ENCODE measurements at places on chromosomes 6 and 20.

GRCh38 chr6:16805243-16805950, 44.1 kb upstream of the ATXN1 start:
- no peak for DNase-seq

DNA sequence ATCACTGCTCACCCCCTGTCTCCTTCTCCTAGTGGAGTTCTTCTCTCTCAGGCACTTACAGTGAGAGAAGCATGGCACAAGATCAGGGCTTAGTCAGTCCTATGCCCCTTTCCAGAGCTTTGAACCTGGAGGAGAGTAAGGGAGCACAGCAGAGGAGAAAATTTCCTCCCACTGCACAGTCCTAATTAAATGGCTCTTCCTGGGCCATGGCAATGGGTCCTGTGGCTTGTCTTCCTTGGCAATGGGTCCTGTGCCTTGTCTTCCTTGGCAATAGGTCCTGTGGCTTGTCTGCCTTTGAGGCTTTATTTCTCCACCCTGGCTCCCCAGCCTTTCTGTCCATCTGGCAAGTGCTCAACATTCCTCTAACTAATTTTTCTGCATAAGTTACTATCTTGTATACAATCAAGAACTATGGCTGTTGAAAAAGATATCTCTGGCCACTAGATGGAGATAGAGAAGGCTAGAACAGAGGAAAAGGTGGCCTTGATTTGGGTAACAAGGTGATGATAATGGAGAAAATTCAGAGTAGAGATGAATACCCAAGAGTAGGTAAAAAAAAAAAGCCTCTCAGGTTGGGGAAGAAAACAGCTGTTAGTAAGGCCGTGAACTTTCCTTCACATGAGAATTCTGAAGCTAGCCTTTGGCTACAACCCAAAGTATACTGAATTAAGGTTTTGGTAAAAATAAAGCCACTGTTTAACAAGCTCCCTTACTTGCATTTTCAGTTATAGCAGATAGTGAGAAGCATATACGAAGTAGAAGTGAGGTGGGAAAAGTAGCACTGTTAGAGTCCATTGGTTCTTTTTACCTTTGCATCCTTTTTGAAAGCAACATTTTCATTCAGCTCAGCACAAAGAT, 504.9 kb downstream of the DOK5 start:
- no peak for DNase-seq

- DNase-seq: no peak
Measured at GRCh38 chr6:133841176-133841575, 47.7 kb upstream of the TCF21 start.

- no peak for DNase-seq
Measured at GRCh38 chr6:18102783-18103509, 19.5 kb downstream of the NHLRC1 start.

DNA sequence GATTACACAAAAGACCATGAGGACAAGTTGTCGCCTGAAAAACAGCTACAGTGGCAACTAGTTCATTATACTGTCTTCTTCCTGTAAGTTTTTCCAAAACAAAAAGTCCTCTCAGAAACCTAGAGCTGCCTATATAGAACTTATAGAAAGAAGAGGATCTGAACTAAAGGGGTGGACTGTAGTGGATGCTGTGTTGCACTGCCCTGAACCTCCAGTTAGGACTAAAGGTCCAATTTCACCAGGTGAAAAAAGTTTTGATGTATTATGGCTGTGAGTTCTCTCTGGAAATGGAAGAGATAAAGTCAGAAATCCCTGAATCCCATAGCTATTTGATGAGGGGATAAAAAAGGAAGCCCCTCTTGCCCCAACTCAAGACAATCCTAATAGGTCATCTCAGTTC, 56.6 kb upstream of the TSHZ2 start:
- no peak for DNase-seq

DNA sequence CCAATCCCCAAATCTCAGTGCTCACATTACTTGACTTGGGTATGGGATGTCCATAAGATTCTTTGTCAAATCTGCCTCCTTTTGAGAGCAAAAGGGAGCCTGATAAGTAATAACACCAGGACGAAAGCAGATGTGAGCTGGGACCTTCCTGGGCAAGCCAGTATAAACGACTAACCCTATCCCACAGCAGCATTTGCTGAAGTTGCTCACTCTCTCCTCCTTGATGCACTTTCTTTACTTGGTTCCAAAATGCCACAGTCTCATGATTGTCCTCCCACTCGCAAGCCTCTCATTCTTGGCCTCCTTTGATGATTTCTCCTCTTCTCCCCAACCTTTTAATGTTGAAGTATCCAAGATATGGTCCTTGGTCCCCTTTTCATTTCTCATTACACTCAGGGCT, 44.7 kb upstream of the TAGAP start:
- DNase-seq: no peak

DNA sequence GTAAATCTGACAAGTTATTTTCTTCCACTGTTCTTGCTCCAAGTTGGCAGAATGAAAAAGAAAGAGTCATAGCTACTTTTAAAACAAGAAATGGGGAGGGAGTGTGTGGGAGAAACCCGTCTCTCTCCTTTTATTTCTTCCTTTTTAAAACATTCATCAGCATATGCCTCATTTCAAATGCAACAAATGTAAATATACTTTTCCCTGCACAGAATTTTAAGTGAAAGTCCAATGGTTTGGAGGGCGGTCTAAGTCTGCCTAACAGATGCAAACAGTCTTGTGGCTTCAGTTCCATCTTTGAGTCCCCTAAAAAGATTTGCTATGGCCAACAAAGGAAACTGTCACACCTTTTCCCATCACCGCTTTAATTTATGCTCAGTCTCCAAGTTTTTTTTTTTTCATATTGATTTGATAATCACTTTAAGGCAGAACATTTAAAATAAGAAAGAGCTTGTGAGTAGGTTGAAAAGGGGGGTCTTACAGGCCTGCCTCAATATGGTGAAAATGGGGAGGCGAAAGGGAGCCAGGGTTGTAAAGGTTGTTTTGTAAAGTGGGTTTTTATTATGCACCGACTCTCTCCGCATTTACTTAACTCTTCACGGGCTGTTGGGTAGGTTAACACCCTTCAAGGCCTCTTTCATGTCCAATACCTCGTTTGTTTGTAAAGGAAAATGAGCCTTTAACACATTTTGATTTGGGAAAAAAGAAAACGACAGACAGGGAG, 4.6 kb downstream of the TFAP2D start:
- DNase-seq: no peak

DNA sequence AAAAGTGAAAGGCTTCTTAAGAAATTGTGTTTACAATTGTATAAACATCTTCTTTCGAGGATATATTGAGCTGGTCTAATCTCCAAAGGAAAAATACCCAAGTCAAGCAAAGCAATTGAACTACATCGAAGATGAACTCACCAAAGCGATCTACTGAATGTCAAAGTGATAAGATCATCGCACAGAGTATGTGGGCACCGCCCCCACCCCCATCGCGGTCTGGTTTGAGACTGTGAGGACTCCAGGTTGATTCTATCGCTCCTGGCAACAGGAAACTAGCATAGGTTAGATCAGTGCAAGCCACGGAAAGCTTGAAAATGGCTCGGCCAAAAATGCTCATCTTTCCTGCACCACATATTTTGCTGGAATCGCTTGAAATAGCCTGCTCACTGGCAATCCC, 133.2 kb upstream of the RPS6KA2 start:
- DNase-seq: no peak

DNA sequence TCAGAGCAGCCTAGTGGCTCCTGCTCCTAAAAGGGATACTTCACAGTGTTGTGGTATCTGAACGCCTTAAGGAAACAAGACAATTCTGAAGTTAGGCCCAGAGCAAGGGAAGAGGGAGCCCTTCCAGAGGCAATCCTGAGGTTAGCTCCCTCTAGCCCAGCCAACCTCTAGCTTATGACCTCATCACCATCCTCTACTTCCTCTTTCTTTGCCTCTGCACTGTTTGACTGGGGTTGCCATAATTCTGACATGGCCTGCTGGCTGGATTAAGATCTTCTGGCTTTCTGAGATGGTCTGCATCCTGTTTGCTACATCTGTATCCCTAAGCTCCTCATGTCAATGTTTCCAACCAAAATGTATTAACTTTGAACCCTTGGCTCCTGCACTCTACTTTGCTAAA, 23.3 kb upstream of the BMP2 start:
- no peak for DNase-seq

DNA sequence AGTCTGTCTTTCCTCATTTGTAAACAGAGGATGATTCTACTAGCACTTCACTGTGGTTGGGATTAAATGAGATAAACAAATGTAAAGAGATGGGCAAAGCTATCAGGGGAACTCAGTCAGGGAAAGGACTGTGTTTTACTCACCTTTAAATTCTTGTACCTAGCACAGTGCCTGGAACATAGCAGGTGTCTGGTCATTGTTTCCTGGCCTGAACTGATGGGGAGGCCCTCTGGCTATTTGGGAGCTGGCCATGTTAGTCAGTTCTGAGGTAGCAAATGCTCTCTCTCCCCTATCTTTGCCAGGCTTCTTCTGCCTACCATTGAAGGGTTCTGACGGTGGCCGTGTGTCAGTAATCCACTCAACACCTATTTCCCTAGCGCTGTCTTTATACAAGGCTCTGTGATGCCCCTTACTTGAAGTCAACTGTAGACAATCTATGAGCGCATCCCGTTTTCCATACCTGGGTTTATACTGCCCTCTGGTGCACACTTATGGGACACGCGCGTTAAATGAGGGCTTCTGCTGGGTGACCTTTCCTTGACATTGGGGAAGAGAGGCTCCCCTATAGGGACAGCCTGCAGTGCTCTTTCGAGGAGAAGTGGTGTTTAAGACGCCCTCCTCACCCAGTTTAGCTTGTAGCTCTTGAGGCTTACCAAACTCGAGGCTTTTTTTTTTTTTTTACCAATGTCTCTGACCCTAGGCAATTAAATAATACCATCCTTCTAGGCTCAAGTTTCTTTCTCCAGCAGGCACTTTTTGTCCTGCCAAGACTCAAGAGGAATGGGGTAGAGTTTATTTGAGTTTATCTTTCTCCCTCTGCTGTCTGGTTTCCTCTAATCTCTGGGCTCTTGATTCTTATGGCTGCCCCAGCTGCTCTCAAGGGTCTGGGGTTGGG, 4.0 kb upstream of the SPATS1 start:
- peak; percentile 57 for DNase-seq

DNA sequence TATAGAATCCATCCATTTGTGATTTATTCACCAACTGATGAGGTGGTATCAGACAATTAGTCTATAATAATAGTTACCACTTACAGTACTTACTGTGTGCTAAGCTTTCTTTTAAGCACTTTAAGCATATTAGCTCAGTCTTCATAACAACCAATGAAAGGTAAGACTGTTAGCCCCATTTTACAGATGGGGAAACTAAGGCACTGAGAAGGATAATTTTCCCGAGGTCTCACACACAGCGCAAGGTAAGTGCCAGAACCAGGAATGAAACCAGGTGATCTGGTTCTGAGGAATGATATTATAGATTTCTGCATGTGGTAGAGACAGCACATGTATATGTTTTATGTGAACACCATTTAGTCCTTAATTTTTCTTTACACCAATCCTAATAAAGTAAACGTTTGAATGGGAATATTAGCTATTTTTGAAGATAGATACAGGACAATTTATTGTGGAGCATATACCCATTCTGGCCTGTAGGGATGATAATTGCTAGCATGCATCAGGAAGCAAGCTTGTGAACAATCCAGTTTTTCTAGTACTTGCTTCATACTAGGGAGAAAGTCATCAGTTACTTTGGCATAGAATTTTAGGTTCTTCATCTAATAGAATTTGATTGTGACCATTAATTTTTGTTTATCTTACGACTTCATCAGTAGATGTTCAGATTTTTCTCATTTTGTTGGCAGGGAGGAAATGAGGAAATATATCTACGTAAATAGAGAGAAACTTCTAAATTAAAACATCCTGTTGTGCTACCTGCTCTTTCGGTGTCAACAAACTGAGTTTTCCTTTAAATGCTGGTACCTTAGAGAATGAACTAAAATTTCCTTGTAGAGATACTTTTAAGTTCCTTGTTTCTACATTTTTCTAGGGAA, 3.0 kb downstream of the YWHAB start:
- no peak for DNase-seq

DNA sequence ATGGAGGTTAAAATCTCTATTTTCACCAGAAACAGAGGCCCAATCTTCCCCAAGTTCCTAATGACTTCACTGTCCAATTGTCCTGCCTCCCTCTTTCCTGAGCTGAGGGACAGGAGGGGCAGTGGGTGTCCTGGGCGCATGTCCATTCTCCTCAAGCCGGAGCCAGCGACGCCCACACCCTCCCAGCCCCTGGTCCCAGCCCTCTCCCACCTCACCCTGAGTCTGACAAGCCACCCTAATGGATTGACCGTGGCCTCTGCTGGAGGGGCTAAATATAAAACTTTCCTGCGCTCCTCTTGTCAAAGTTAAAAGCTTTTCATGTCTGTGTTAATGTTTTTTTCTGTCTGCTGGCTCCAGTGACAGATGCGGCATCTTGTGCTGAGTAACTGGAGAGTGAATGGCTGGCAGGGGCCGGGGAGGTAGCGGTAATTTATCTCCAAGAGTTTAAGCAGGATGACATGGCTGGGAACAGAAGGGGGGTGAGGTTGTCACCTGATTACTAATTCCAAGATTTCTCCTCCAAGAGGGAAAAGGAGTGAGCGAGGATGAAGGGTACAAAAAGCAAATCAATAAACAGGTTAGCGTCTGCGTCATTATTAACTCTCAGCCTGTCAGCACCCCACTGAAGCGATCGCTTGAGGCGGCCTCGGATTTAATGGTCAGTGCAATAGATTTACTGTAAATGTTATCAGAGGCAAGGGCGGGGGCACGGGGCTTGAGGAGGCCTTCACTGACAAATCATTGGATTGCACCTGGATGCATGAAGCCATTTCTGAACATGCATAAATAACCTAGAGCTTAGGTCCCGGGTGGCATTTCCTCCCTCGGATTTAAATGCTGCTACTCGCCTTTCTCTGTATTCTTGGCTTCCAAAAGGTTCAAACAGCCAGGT, 118.1 kb upstream of the MAFB start:
- no peak for DNase-seq

GRCh38 chr6:110055387-110055735, 77.2 kb downstream of the GPR6 start:
- peak; percentile 82 for DNase-seq

DNA sequence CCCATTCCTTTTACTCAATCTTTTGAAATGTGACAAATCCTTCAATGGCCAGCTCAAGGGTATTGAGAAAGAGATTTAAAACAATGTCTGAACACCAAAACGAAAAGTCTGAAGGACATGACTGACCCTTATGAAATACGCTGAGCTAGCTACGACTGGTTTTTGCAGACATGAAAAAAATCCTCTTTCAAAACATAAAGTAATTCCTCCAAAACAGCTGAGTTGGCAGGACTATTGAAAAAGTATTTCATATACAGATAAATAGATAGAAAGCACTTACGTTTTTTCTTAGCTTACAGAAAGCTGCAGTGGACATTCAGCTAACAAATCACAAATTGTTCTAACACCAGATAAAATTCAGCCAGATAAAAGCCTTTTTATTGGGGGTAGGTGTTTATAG, 702.7 kb upstream of the AGPAT4 start:
- DNase-seq: no peak

DNA sequence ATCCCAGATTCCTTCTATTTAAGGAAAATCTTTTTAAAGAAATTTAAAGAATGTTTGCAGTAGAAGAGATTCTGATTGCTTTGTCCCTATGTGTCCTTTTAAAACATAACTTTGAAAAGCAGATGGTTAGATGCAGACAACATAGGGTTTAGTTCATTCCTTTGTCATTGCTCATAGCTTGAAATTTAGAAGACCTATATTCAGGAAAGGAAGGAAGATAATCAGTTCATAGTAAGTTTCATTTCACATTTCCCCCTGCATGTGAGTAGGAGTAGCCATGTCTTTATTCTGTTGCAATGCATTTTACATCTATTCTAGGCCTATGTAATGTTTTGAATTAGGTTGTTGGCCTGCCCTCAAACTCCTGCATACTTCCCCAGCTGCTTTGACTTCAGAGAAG, 197.9 kb upstream of the GRIK2 start:
- DNase-seq: no peak

GRCh38 chr6:72758901-72759300, 137.0 kb downstream of the KCNQ5 start:
- no peak for DNase-seq

Measured in DMS79 treated with DMSO at 0.1 percent for 48 hours (cell line).